Psoas muscle (tissue), 8 donors: ENCODE measurements at places on chromosomes 6 and 20. TPM values are rescaled to one million over a fixed set of nuclear protein-coding genes. Genes with fewer than 3 reads are reported as not detected.

Gene GCNT2
- polyA plus RNA-seq, result 0.27 TPM

Gene AGER
- polyA plus RNA-seq, result 1.7 TPM

Gene ZNF831
- polyA plus RNA-seq, result 0.01 TPM

Gene SGK1
- 96.9 TPM for polyA plus RNA-seq

Gene PTGIS
- polyA plus RNA-seq, result 2.7 TPM

Gene TCF15
- polyA plus RNA-seq, result 3.0 TPM

Gene PRND
- polyA plus RNA-seq, result not detected

Gene AVP
- polyA plus RNA-seq, result not detected
